ENCODE measurements at places on chromosomes 13 and 19. TPM values are rescaled to one million over a fixed set of nuclear protein-coding genes. Genes with fewer than 3 reads are reported as not detected.
A peak's percentile ranks its signal among the peaks of the same experiment; 100 is the strongest.

Gene PLIN4
- under 0.01 TPM for total RNA-seq

- DNase-seq, result peak; percentile 27
Measured at GRCh38 chr19:35519291-35519690, 5.8 kb upstream of the DMKN start.

Gene RNF17
- total RNA-seq, result 0.28 TPM

DNA sequence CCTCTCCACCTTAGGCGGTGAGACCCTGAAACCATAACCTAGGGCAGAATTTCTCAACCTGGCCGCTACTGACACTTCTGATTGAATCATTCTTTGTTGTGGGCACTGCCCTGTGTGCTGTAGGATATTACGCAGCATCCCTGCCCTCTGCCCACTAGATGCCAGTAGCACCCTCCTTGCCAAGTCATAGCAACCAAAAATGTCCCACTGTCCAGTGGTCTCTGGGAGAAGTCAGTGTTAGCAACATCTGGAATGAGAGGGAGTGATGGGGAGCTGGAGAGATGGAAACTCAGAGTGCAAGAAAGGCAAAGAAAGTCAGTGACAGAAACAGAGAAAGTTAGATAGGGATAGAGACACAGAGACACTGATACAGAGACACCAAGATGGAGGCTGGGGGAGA, 13.6 kb downstream of the KLK4 start:
- DNase-seq, result no peak

DNA sequence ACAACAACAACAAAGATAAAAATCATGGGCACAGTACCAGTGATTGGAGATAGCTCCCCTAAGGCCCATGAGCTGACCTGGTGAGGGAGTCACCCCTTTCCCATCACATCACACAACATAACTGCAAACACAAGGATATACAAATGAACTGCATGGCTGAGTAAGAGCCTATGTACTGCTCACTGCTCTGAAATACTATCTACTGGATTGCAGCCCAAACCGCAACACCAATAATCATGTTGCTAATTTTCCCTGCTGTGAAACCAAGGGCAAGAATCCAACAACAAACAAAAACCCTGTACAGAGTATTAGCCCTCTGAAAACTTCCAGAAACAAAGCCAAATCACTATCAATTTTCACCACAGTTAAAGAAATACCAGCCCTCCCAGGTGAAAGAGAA, 1893.2 kb downstream of the PCDH9 start:
- DNase-seq, result peak; percentile 84
